ENCODE measurements at places on chromosomes 7 and 10.

GRCh38 chr10:29301359-29301910 lies 12.6 kb downstream of the LYZL1 start:
- DNase-seq, result no peak

DNA sequence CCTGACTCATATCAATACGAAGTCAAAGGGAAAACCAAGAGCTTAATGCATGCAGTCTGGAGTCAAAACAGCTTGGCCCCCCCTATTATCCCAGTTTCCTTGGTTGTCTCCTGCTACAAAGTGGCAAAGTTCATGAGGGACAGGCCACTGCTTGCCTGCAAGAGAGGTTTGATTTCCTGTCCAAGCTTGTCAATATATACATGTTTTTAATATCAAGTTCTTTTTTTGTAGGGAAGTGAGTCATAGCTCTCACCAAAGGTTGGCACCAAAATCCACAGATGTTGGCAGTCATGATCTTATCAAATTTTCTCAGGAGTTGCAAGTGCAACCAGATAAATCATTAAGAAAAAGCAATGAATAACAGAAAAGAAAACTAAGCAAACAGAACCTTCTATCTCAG lies 176.8 kb downstream of the COBL start:
- peak; percentile 50 for DNase-seq

DNA sequence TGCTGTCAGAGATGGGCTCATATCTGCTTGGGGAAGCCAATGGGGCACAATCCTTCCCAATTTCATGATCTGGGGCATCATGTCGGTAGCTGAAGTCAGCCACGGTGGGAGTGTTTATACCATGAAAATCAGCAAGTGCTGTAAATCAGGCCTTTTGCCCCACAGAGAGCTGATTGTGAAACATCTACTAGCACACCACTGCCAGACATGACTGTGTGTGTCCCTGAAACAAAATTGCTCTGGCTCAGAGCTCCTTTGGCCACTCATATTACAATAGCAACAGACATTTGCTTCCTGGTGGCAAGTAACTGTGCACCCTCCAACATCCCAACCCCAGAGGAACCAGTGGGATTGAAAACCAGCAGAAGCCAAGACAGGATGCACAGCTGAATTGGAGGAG lies 23.7 kb downstream of the GPR26 start:
- no peak for DNase-seq

- no peak for DNase-seq
Observed at GRCh38 chr7:490461-491291, 29.0 kb downstream of the PDGFA start.

DNA sequence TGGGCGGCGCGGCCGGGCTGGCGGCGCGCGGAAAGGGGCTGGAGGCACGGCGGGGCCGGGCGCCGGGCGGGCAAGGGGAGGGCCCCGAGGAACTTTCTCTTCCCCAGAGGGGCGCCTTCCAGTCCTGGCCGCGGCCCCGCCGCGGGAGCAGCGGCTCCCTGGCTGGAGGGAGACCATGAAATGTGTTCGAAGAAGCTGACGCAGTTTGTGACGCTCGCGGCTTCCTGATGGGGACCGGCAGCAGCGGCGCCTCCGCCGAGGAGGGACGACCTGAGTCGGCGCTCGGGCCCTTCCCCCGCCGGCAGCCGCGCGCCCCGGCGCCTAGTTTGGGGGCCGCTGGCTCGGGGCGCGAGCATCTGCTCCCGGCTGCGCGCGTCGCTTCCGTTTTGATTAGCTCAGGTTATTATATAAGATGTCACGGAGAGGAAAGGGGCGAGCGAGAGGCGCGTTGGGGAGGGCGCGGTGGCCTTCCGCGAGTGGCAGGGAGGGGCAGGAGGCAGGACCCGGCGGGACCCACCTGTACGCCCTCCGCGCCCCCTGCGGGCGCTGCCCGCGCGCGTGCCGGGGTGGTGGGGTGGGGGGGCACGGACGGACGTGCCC lies 57.1 kb upstream of the PCGF5 start:
- peak; percentile 60 for DNase-seq

- DNase-seq, result no peak
Observed at GRCh38 chr10:92844746-92845145, 3.6 kb upstream of the EXOC6 start.

- peak; percentile 71 for DNase-seq
Observed at GRCh38 chr7:98168181-98168903, 42.9 kb upstream of the BHLHA15 start.

DNA sequence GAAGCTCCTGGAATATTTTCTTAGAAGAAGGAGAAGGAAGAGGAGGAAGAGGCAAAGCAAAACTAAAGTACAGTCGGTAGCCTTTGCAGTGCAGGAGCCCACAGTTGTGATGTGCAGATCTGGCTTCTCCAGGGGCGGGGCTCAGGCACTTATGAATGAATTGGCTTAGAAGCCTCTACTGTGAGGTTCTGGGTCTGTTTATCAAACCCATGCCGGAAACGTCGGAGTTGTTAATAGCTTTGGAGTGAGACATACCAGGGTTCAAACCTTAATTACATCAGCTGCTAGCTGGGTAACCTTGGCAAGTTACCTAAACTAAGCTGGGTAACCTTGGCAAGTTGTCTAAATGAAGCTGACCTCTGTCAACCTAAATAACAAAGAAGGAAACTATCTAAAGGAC lies 89.3 kb upstream of the PITRM1 start:
- no peak for DNase-seq

- no peak for DNase-seq
Observed at GRCh38 chr10:117619707-117620405, 77.3 kb downstream of the EMX2 start.

DNA sequence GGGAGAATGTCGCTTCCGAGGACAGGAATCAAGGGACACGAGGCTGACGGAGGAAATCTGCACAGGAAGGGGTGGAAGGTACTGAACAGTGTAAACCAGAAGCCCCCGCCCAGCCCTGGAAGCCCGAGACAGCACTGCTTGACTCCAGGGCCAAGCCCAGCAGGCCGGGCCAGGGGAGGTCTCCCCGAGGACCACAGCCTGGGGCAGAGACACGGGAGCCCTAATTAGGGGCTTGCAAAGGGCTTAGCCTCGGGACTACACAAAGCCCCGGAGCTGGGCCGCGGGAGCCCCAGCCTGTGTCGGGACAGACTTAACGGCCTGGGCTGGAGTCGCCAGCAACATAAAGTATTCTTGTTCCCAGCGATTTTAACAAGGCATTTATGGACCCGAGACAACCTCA lies 50.8 kb downstream of the OAT start:
- no peak for DNase-seq

DNA sequence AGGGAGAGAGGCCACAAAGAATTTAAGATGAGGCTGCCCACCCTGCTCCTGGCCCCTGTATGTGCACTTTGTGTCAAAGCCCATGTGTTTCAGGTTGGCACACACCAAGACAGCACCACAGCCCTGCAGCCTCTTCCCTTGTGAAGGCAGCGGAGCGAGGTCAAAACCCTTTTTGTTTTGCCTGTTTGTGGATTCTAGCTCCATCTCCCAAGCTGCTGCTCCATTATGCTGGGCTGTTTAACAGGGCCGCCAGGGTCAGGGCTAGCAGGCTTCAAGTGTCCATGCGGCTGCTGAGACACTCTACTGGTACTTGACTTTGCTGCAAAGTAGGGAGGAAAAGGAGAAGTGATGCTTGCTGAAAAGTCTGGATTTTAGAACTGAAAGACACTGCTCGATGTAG lies 142.3 kb upstream of the EFCAB10 start:
- DNase-seq, result no peak

- DNase-seq, result no peak
Observed at GRCh38 chr7:144775749-144776148, 60.1 kb downstream of the TPK1 start.

- no peak for DNase-seq
Observed at GRCh38 chr10:77979221-77979620, 50.1 kb downstream of the POLR3A start.

GRCh38 chr7:140557809-140558518 lies 78.7 kb upstream of the MKRN1 start:
- DNase-seq, result no peak

DNA sequence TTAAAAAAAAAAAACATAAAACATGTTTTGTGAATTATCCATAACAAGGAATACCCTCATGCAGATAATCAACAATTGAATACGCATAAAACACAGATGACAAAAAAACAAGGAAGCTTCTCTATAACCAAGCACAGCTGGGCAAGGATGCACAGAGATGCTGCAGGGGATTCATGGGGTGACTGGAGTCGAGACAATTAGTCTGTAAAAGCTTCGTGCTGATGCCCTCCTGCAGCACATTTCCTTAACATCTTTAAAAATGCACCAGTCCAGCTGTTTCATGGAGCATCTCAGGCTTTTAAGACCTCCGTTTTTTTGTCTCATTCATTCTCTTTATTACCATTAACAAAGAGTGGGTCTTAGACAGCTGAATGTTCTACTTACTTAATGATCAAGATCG lies 794.0 kb upstream of the C7orf33 start:
- no peak for DNase-seq

GRCh38 chr7:23633417-23633816 lies 36.2 kb downstream of the CCDC126 start:
- DNase-seq, result no peak

- DNase-seq, result no peak
Observed at GRCh38 chr7:97639036-97639435, 92.8 kb upstream of the TAC1 start.

DNA sequence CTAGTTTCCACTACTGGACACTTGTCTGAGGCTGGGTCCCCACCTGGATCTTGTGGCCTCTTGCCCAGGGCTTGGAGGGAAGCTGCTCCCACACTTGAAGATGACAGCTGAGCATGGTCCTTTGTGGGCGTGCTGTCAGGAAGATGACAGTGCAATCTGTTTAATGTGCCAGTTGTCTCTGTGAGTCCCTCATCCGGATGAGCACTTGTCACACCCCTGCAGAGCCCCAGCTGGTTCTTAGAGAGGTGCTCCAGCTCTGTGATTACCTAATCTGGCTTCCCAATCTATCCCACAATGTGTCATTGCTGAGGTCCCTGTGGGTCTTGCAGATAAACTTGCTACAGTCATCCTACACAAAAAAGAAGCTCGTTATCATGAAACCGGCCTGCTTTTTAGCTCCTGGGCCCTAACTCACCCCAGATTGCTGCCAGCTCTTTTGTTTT lies 34.8 kb upstream of the CCSER2 start:
- DNase-seq, result no peak

All from fibroblast of the aortic adventitia (primary cell).